Endodermal cell (in vitro differentiated cells): ENCODE measurements at places on chromosomes 2 and 18. TPM values are rescaled to one million over a fixed set of nuclear protein-coding genes. Genes with fewer than 3 reads are reported as not detected.

DNA sequence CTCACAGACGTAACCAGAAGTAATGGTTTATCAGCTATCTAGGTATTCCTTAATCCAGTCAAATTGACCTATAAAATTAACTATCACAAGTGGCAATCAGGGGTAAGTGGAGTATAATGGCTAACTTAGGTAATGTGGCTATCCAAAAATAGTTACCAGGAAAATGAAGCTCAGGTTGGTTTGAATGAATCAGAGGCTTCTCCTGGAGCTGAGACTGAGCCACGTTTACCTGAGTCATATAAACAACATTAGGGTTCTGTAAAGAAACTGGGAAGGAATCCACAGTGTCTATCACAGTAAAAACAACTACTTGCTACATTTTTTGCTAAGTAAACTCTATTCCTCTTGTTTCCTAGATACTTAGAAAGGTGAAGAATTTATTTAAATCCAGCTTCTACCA is 236.0 kb upstream of the SPHKAP start:
- DNase-seq = no peak

DNA sequence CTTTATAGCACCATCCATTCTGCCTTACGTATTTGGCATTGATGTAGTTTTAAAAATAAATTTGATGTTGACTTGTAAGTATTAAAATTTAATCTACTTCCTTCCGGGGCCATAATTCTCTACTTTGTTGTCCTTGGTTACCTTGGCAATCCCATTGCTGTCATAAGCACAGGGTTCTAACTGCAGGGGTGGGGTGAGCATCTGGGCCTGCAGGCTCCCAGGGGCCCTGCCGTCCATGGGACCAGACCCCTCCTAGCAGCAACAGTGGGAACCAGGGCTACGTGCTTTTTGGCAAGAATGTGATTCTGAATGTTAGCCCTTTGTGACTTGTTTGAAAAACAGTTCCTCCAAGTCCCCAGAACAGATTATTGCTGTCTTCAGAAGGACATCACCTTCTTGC is 4.9 kb downstream of the ASAP2 start:
- no peak for DNase-seq

GRCh38 chr18:2536493-2536892 is 34.8 kb downstream of the METTL4 start:
- no peak for DNase-seq

GRCh38 chr2:152585830-152586484 is 131.3 kb downstream of the PRPF40A start:
- no peak for DNase-seq

GRCh38 chr18:59055345-59056032 is 84.2 kb upstream of the SEC11C start:
- peak; percentile 82 for DNase-seq

DNA sequence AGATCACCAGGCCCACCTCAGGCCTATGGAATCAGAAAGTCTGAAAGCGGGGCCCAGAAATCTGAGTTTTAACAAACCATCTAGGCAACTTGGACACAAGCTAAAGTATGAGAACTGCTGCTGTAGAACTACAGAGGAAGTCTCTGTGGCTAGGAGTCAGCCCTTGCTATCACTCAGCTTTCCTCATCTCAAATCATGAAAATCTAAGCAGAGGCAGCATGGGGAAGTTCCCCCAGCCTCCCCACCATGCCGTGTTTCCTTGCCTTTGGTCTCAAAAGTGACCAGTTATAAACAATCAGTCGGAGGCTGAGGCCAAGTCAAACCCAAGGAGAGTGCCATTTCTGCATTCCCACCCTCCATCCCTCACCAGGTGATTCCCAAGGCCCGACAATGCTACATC is 404.7 kb downstream of the BCL11A start:
- no peak for DNase-seq

DNA sequence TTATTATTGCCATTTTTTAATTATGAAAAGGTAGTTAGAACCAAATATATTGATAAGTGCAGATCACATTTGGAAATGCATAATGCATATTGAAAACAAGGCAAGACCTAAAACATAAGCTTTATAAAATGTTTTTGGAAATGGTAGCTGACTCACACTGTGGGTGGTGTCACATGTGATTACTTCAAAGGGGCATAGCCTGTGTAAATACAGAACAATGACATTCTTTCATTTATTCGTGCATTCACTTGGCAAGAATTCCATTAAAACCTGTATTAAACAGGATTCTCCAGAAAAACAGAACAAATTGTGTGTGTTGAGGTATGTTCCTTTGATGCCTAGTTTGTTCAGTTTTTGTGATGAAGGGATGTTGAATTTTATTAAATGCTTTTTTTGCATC is 427.3 kb upstream of the ST6GAL2 start:
- no peak for DNase-seq

- DNase-seq = no peak
Observed at GRCh38 chr2:61811821-61812220, 42.0 kb downstream of the FAM161A start.

- peak; percentile 20 for DNase-seq
Observed at GRCh38 chr2:26679867-26680266, 12.7 kb upstream of the KCNK3 start.

- no peak for DNase-seq
Observed at GRCh38 chr18:1928711-1929110, 642.6 kb downstream of the METTL4 start.

- no peak for DNase-seq
Observed at GRCh38 chr2:38494394-38494793, 108.3 kb downstream of the HNRNPLL start.

DNA sequence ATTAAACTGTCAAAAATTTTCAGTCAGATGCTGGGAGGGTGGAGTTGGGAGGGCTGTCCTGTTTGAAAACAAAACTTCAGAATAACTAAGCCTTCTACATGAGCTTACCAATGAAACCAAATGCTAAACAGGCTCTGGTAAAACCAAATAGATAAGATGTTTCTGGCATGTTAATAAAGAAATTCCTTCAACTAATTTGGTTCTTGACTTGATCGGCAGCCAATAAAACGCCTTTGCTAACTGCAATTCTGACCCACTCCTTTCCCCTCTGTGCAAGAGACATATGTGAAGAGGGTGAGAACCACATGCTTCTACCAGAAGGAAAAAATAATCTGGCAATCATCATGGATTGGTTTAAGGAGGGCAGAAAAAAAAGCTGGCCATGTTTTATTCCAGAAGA is 20.9 kb downstream of the MAP4K3 start:
- no peak for DNase-seq

DNA sequence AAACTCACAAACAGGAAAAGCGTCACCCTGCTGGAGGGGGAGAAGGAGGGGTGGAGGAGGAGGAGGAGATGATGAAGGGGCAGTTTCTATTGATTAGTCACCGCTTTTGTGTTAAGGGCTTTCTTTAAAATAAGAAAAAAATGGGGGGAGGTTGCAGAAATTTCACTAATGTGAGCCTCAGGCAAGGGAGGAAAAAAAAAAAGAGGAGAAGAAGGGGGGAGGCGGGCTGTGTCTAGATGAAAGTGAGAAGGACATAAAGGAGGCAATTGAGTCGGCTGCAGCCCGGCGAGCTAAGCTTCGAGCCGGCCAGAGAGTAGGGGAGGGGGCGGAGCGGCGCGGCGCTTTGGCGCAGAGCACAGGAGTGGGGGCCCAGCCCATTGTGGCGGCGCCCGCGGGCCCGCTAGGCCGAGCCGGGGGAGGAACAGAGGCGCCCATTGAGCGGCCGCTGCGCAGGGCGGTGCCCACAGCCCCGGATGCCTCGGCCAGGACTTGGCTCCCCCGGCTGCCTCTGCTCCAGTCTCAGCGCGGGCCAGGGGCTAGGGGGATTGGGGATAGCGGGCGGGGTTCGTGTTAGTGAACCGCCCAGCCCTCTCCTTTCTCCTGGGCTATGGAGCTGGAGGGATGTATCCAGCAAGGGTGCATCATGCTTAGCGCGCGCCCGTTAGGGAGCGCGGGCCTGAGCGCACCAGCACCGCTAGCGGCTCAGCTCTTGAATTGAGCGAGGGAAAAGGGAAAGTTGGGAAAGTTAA is 7.9 kb downstream of the PAX3 start:
- peak; percentile 93 for DNase-seq

- no peak for DNase-seq
Observed at GRCh38 chr2:190069936-190070696, 7.6 kb upstream of the MSTN start.

- DNase-seq = no peak
Observed at GRCh38 chr2:58182527-58182926, 58.6 kb downstream of the FANCL start.

DNA sequence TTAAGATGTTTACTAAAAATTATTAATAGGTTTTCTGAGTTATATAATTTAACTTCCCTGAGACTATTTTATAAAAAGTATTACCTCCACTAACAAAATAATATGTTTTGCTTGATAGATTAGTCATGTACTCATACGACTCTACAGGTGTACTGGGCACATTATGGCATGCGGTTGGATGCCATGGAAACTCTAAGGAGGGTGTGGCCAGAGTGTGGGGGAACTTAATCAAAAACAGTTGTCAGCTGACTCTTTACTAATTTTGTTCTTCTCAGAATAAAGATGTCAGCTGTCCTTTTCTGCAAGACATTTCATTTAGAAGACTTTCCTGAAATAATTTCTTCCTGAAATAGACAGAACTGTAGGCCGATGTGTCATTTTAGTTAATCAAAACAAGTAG is 228.3 kb upstream of the SIX3 start:
- DNase-seq = no peak

GRCh38 chr2:195477248-195477995 is 179.6 kb upstream of the SLC39A10 start:
- DNase-seq = no peak

- peak; percentile 97 for DNase-seq
Observed at GRCh38 chr2:17518212-17519154, at the start of gene RAD51AP2. Gene RAD51AP2, minus strand, starts transcription at chr2:17518440. Its CDS starts 25 bp downstream, at chr2:17518415.

DNA sequence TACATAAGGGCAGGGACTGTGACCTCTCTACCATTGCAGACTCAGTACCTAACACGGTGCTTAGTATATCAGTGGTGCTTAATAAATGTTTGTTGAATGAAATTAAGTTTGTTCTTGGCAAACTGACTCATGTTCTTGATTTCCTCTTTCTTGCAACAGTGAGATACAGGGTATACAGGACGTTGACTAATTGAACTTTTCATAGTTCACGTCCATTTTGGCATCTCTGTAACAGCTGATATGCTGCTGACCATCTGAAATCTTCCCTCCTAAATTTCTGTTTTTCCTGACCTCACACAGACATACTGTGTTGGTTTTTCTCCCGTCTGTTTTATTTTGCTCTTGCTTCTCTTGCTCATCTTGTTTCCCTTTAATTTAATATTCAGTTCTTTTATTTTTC is 44.2 kb downstream of the LHCGR start:
- DNase-seq = no peak

DNA sequence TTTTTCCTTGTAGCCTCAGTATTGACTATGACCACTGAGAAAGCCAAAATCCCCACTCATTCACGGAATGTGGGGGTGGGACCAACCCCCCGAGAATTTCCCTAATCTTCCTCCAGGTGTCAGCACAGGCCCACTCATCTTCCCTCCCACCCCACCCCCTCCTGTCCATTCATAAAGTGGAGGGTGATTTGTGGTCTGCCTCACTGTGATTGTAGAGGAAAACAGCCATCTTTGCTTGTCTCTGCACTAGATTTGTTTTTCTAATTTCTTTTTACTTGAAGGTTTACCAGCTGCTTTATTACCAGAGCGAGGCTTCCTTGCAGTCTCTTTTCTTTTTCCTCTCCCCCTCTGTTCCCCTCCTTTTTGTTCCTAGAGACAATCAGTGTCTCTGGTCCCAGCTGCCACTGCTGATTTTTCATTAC is 171.8 kb downstream of the ICOS start:
- DNase-seq = peak; percentile 80

- no peak for DNase-seq
Observed at GRCh38 chr2:238169708-238170251, 11.0 kb downstream of the ERFE start.

- no peak for DNase-seq
Observed at GRCh38 chr18:41372046-41372665, 582.9 kb upstream of the PIK3C3 start.

DNA sequence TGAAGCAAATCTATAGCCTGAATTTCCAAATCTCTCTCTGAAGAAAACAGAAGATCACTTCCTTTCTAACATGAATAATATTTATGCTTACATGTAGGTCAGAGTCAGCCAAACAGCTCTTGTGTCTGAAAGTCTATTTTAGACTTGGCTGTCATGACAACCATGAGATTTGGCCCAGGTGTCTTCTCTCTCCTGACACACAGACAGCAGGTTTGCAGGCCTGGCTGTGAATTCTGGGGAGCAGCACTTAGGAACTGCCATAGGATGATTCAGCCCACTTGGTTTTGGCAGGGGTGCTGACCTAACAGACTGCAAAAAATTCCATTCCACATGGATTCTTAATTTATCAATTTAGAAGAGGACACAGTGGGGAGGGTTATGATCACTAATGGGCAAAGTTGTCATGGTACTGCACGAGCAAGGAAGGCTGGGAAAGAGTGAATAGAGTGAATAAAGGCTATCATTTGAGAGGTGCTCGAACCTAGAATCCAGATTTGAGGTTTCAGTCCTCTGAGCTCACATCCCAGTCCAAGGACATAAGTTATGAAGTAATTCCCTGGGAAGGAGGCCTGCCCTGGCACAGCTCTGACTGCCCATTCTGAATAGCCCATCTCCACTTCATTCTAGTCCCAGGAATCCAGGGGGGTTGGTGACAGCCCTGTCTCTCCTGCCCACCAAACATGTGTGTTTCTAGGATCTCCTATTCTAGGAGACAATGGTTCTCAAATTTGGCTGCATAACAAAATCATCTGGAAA is 453.9 kb upstream of the TRIB2 start:
- no peak for DNase-seq

GRCh38 chr2:160473468-160474318 is 19.9 kb downstream of the RBMS1 start:
- no peak for DNase-seq

Gene ZNF385B
- total RNA-seq = 11.1 to 18.1 TPM (median 13.7 TPM) in 3 replicates

Gene PLGLB2
- total RNA-seq = 0.15 TPM in 1 of 3 replicates, not detected in the others

Gene UPP2
- not detected in 2 replicates for total RNA-seq

Gene MYO7B
- total RNA-seq = 0.11 TPM in 1 of 3 replicates, not detected in the others

Gene ARHGEF33
- total RNA-seq = 0.57 and 1.1 TPM in 2 replicates

Gene HOXD13
- total RNA-seq = 0.35 to 0.55 TPM (median 0.40 TPM) in 3 replicates

Gene ARHGEF4
- 48.9 and 54.7 TPM in 2 replicates for total RNA-seq

Gene ALPG
- 0.09 TPM in 1 of 2 replicates, not detected in the other for total RNA-seq
